ENCODE measurements at places on chromosomes 13 and 19. TPM values are rescaled to one million over a fixed set of nuclear protein-coding genes. Genes with fewer than 3 reads are reported as not detected.

The GNG14 gene
- total RNA-seq, result not detected

The CGB5 gene
- total RNA-seq, result not detected

The ZNF578 gene
- total RNA-seq, result 0.93 TPM

The CCNE1 gene
- total RNA-seq, result 41.9 TPM

The DCT gene
- total RNA-seq, result 0.49 TPM

The UQCR11 gene
- total RNA-seq, result 103 TPM

The SNAPC2 gene
- 23.7 TPM for total RNA-seq

The OR7A5 gene
- total RNA-seq, result not detected

The KLK4 gene
- not detected for total RNA-seq

The CEACAM4 gene
- not detected for total RNA-seq
